Spleen (tissue), 13 donors: ENCODE measurements at places on chromosomes 7 and 10.

GRCh38 chr10:62332406-62332805, 41.8 kb upstream of the ZNF365 start:
- no peak for DNase-seq

GRCh38 chr10:107364872-107365271, 200.4 kb upstream of the SORCS1 start:
- no peak for DNase-seq

GRCh38 chr7:25881317-25882037, 270.5 kb upstream of the NFE2L3 start:
- DNase-seq, result no peak

DNA sequence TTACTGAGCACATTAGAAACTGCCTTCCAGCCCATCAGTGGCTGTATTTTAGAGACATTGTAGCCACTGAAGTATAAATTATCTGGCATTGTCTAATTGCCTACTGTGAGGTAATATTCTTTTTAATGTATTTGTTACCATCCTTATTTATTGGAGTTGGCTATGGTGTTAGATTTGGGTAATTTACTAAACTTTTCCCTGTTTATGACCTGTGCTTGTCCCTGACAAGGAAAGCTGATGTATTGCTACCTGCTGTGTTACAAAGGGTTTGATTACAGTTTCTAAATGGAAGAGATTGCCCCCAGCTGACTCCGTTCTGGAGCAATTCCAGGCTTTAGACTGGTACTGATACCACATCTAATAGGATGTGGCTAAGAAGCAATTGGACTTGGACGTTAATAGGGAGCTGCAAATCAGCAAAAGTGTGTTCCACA, 12.3 kb upstream of the ASCC1 start:
- no peak for DNase-seq

GRCh38 chr10:132054564-132054963, 11.2 kb upstream of the JAKMIP3 start:
- peak; percentile 39 for DNase-seq

- no peak for DNase-seq
Measured at GRCh38 chr7:27153526-27153925, 1.1 kb upstream of the HOXA3 start.

- no peak for DNase-seq
Measured at GRCh38 chr10:112696592-112696991, 249.6 kb downstream of the VTI1A start.

- no peak for DNase-seq
Measured at GRCh38 chr7:96327429-96327828, 5.5 kb upstream of the SLC25A13 start.
